ENCODE measurements at places on chromosomes 16 and 17. TPM values are rescaled to one million over a fixed set of nuclear protein-coding genes. Genes with fewer than 3 reads are reported as not detected.
A peak's percentile ranks its signal among the peaks of the same experiment; 100 is the strongest.

- DNase-seq: no peak
These were observed 55.7 kb upstream of the HAS3 start for GRCh38 chr16:69049603-69050375.

- no peak for DNase-seq
These were observed 22.7 kb upstream of the KCNJ12 start for GRCh38 chr17:21353326-21354010.

DNA sequence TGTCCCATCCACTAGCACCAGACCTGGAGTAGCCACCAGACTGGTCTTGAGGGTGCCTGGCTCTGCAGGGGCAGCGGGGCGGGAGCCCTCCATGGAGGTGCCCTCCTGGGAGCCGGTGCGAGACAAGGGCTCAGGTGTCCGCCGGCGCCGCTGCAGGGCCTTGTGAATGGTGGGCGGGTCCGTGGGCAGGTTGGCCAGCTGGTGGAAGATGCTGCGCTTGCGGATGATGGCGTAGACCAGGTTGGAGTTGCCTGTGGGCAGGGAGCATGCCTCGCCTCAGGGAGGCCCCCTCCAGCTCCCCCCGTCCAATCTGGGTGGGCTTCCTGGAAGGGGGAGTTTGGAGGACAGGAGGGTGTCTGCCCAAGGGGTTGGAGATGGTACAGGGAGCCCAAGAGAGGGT, 18.4 kb downstream of the OTOP3 start:
- DNase-seq: no peak

GRCh38 chr17:11506635-11507034, 91.6 kb upstream of the DNAH9 start:
- DNase-seq: no peak

SCNN1G gene
- total RNA-seq: not detected

TPSG1 gene
- total RNA-seq: not detected

DNA sequence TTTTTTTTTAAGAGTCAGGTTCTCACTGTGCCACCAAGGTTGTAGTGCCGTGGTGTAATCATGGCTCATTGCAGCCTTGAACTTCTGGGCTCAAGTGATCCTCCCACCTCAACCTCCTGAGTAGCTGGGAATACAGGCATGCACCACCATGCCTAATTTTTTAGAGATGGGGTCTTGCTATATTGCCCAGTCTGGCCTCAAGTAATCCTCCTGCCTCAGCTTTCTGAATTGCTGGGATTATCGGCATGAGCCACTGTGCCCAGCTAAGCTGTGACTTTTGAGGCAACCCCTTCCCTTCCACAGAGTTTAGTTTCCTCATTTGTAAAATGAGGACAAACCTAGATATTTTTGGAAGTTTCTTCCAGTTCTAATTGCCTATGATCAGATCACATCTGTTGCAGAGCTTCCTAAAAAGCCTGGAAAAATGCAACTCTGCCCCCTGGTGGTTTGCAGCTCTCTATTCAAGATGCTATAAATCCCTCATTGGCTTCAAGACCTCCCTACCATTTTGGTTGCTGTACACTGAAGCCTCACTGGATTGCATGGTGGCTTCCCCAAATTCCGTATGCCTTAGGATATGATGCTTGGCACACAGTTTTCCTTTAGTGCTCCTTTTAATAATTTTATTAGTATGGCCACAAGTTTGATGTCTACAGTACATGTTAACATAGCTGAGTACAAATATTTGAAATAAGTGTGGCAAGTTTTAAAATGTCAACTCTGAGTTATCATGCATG, 19.3 kb downstream of the GDE1 start:
- peak; percentile 57 for DNase-seq

ADAP2 gene
- total RNA-seq: 3.5 TPM

- no peak for DNase-seq
These were observed 27.8 kb upstream of the GOSR2 start for GRCh38 chr17:46895171-46895570.

DNA sequence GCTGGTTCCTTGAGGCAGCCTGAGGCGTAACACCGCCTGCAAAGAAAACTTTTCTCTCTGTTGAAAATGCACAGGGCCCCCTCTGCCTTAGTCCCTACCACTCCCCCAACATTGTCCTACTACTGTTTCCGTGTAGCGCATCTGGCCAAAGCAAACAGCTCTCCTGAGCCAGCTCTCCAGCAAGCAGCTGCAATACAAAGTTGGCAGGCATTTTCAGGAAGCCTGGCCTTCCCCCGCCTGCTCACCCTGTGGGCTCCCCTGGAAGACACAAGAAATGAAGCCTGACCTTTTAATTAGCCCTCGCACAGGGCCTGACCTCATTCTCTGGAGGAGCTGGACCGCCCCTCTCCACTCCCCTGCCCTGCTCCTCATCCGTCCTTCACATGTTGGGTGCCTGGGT, 66.7 kb downstream of the SOX9 start:
- DNase-seq: peak; percentile 68

CDRT15 gene
- not detected for total RNA-seq

DNA sequence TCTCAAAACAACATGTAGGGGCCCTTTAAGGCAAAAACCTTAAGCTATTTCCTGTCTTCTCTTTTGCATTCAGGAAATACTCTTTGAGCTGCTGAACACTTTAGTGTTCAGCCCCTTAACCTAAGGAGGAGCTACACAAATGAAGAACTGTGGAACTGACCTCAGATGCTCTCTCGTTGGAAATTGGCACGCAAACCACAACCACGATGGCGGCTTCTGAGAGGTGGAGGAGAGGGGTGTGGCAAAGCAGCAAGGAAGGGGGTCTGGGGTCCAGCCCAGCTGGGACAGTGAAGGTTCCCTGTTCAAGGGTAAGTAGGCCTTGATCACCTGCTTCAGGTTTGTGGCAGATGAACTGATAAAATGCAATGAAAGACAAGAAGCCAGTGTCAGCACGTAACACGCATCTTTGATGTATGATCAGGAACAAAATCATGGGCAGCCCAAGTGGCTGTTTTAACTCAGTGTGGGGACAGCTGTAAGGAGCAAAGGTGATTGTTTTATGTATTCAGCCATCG, 291.6 kb upstream of the TNRC6C start:
- DNase-seq: no peak

GRCh38 chr16:10868596-10869469, 8.2 kb upstream of the CIITA start:
- peak; percentile 75 for DNase-seq

- no peak for DNase-seq
These were observed 31.4 kb upstream of the ADCY7 start for GRCh38 chr16:50234771-50235556.

HBA1 gene
- 342 TPM for total RNA-seq

- no peak for DNase-seq
These were observed 5.5 kb upstream of the ERAL1 start for GRCh38 chr17:28849281-28849680.

CTRB1 gene
- 2.1 TPM for total RNA-seq

TSNAXIP1 gene
- 0.35 TPM for total RNA-seq

DNA sequence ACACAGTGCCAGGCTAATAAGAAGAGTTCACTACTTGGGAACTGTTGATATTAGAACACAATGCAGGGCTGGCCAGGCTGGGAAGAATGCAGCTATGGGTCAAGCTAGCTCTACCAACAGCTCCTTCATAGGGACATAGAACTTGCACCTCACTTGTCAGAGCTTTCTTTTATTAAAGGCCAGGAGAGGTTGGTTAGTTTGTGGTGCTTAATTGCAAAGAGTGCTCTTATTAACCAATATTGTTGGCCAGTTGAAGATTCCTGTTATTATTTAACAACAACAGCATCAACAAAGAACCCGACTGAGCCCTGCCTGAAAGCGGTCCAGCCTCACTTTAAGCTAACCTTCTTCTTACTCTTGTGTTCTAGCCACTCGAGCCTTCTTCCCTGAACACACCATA, 43.4 kb upstream of the ANKFN1 start:
- no peak for DNase-seq

GRCh38 chr17:7650509-7651096, at the start of gene ATP1B2:
Gene ATP1B2 (plus strand): TSS chr17:7650926. CDS start chr17:7651519, 593 bp downstream.
- DNase-seq: peak; percentile 85

DNA sequence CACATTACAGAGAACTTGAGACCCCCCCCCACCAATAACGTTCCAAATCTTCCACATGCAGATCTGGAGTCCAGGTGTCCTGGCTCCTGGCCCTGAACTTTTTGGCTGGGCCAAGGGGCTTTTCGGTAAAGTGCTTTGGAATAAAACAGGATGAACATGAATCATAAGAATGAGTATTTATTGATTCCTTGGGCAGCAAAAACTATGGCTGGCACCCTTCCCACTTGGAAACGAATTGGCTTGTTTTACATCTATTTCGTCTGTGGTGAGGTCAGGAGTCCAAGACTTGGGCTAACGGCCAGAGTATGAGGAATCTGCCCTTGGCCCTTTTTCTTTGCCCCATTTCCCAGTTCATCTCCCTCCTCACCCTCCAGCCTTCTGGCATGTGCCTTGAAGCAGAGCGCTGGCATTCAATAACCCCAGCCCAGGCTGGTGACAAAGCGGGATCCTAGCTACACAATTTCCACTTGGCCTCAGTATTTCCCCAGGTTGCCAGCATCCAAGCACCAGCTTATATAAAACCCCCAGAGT, 4.1 kb upstream of the UBTF start:
- no peak for DNase-seq

- DNase-seq: no peak
These were observed 296.2 kb upstream of the IRX3 start for GRCh38 chr16:54582631-54583250.

Measured in heart left ventricle (tissue), 16 donors.